Lung microvascular endothelial cell (primary cell): ENCODE measurements at places on chromosomes 7 and 10. TPM values are rescaled to one million over a fixed set of nuclear protein-coding genes. Genes with fewer than 3 reads are reported as not detected.

GIMAP1 gene
- 13.3 and 16.7 TPM in 2 replicates for total RNA-seq

FEZF1 gene
- not detected in 2 replicates for total RNA-seq

MMD2 gene
- total RNA-seq, result not detected in 2 replicates

FGL2 gene
- under 0.01 and 0.20 TPM in 2 replicates for total RNA-seq

ATRNL1 gene
- total RNA-seq, result under 0.01 and 0.20 TPM in 2 replicates

TEX47 gene
- total RNA-seq, result not detected in 2 replicates

HMX3 gene
- total RNA-seq, result not detected in 2 replicates

ITIH5 gene
- total RNA-seq, result under 0.01 and 1.4 TPM in 2 replicates

PVRIG gene
- total RNA-seq, result not detected in 2 replicates

PARP12 gene
- 55.4 and 63.3 TPM in 2 replicates for total RNA-seq

TDRD1 gene
- not detected in 2 replicates for total RNA-seq

PAPOLB gene
- total RNA-seq, result under 0.01 TPM in 2 replicates

IGF2BP3 gene
- total RNA-seq, result 6.0 and 23.1 TPM in 2 replicates

FKBP6 gene
- total RNA-seq, result not detected in 2 replicates

LGI1 gene
- not detected in 2 replicates for total RNA-seq

PLXDC2 gene
- total RNA-seq, result 0.87 and 9.1 TPM in 2 replicates

NEUROG3 gene
- total RNA-seq, result not detected in 2 replicates

CUBN gene
- total RNA-seq, result 3.1 and 4.2 TPM in 2 replicates

HECW1 gene
- total RNA-seq, result not detected in 2 replicates

ITGB8 gene
- total RNA-seq, result 2.6 and 31.2 TPM in 2 replicates

HMX2 gene
- total RNA-seq, result not detected in 2 replicates

FLNC gene
- 122 and 131 TPM in 2 replicates for total RNA-seq

LIPJ gene
- not detected in 2 replicates for total RNA-seq

CXCL12 gene
- 1.3 and 7.1 TPM in 2 replicates for total RNA-seq

VSTM2A gene
- not detected in 2 replicates for total RNA-seq

ANKRD61 gene
- total RNA-seq, result 0.22 TPM in 1 of 2 replicates, not detected in the other

ZKSCAN1 gene
- 20.7 and 30.0 TPM in 2 replicates for total RNA-seq

STAM gene
- total RNA-seq, result 7.6 and 10.1 TPM in 2 replicates

GPER1 gene
- 1.1 and 1.2 TPM in 2 replicates for total RNA-seq

WNT8B gene
- not detected in 2 replicates for total RNA-seq

ASL gene
- total RNA-seq, result 38.4 and 54.2 TPM in 2 replicates

SUN3 gene
- total RNA-seq, result not detected in 2 replicates

GOT1 gene
- 15.5 and 22.2 TPM in 2 replicates for total RNA-seq

ECHDC3 gene
- 10.2 and 34.5 TPM in 2 replicates for total RNA-seq

ZWINT gene
- total RNA-seq, result 7.7 and 23.8 TPM in 2 replicates

CTTNBP2 gene
- not detected in 2 replicates for total RNA-seq

WASL gene
- total RNA-seq, result 8.5 and 10.1 TPM in 2 replicates

CASTOR2 gene
- 8.3 and 12.7 TPM in 2 replicates for total RNA-seq

COPS6 gene
- 57.1 and 73.9 TPM in 2 replicates for total RNA-seq

FAM13C gene
- 0.20 and 1.1 TPM in 2 replicates for total RNA-seq

GLI3 gene
- under 0.01 and 0.44 TPM in 2 replicates for total RNA-seq

FAM24B gene
- total RNA-seq, result 0.60 and 3.5 TPM in 2 replicates

CFAP70 gene
- total RNA-seq, result under 0.01 and 0.20 TPM in 2 replicates
